ENCODE measurements at places on chromosomes 3 and 15.

DNA sequence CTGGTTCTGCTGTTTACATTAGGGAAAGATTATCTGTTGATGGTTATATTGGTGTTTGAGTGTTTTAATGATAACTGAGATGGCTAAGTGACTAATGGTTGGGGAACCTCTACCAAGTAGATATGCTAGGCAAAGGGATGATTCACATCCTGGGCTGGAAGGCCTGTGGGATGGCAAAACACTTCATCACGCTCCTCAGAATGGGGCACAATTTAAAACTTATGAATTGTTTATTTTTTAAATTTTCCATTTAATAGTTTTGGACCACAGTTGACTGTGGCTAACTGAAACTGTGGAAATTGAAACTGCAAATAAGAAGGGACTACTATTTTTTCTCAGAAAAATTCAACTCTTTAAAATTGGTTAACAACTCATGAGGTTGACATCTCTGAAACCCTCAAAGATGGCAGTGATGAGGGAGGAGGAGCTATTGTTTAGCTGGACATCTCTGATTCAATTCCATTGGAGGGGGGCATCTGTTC, 100.5 kb upstream of the ZBED2 start:
- DNase-seq, result no peak

GRCh38 chr15:38695249-38696108, 130.9 kb upstream of the RASGRP1 start:
- no peak for DNase-seq

DNA sequence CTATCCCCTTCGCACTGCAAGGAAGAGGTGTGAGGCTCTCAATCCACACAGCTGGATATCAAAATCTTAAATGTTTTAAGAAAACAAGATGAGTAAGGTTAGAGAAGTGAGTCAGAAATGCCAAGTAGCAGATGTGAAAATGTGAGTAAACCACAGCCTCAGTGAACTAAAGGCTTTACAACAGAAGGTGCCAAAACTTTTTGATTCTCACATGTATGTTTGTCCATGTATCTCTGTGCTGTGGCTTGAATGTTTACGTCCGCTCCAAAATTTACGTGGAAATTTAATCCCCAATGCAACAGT, 126.8 kb upstream of the PFN2 start:
- no peak for DNase-seq

DNA sequence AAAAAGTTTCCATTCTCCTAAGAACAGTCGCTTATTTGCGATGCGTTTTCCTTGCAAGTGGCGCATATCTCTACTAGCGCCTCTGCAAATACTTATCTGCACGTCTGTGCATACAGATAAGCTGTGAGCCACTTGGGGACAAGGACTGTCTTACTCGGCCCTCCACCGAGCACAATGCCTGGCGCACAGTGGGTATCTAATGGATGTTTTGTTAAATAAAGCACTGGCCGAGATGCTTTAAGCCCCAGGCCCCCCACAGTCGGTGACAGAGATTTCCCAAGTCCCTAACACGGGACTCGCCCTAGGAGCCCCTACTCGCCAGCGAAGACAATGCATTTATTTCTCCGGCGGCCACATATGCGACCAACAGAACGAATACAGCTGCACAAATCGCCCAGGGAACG, 503 bp downstream of the HLTF start:
- DNase-seq, result no peak

DNA sequence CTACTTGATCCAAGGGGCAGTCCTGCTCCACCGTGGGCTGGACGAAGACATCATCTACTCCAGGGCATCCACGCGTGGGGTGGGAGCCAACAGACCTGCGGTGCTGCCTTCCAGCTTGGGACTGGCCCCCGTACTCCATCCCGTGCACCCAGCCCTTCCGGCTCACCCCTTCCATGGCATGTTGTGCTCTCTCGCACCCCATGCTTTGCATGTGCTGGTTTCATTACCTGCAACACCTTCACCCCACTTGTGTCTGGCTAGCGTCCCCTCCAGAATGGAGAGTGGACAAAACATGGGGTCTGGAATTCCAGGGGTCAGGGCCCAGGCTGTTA, 30.2 kb downstream of the SEMA7A start:
- DNase-seq, result no peak

GRCh38 chr3:35644451-35644850, 5.1 kb downstream of the ARPP21 start:
- no peak for DNase-seq

DNA sequence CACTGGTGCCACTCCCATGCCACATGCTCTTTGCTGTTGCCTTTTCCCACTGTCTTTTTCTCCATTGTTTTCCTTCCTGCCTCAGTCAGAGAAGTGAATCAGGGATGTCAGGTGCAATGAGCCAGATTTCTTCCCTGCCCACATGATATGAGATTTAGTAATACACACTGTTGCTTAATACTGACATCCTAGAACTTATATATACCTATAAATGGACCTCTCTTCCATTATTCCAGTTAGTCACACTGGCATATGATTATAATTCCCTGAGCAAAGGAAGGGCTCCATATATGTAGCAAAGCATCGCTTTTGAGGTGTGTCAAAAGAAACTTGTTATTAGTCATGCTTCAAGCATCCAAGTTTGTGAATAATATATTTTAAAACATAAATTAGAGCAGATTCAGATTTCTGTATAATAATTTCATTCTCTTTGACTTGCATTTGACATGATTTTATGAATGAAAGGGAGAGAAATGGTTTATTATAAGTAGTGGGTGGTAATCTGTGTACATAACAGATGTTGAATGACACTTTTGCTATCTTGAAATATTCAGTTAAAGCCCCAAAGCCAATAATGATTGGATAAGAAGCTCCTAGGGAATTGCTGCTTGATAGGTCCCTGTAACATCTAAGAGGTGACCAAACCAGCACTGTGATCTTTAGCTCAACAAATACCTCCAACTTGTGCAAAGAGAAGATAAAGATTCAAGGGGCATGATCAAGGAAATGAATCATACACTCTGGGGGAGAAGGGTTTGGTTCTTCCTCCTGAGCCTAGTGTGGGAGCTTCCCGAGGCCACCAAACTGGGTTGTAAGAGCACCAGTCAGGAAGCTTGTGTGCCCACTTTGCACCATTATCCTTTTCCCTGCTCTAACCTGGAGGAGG, 48.6 kb downstream of the CHST2 start:
- DNase-seq, result no peak

DNA sequence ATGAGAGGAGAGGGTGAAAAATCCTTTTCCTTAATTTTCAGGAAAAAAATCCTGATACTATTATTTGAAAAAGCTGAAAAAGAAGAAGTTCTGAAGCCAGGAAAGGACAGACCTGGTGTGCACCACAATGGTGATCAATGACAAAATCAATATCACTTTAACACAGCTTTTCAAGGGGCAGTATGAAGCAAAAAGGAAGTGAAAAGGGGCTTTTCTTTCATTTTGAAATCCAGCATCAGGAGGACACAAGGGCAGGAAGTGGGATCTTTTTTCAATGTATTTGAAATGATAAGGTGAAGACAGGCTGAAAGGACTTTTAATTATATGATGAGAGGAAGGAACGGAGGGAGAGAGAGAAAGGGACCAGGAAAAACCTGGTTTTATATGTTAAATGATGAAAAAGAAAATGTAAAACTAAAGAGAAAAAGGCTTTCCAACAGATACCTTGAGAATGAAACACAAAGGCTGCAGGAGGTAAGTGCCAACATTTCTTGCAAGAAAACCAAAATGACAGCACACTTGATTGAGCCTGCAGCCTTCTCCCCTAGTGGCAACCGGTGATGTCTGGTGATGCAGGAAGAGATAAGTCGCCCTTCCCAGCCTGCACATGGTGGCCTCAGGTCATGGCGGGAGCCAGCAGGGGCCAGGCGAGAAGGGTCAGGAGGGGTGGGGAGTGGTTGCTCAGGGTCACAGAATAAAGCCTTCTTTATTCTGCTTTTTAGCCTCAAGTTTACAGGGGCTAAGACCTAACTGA, 236.7 kb upstream of the WNT5A start:
- DNase-seq, result no peak

- DNase-seq, result no peak
Measured at GRCh38 chr3:15820911-15821310, 23.1 kb upstream of the ANKRD28 start.

- no peak for DNase-seq
Measured at GRCh38 chr3:134608771-134609435, 41.9 kb downstream of the KY start.

DNA sequence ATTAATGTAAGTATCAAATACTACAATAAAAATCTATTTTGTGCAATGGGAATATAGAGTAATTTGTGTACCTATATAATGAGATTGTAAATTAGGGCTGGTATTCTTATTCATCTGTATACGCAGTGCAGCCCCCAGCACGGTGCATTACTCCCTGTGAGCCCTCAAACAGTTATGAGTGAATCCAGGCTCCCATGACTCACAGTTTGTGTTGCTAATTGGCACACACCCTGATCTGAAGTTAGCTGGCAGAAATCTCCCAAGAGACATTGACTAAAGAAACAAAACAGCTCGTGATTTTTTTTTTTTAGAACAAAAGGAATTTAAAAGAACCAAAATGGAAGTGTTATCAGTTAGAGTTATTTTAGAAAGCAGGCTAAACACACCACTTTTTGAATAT, 15.7 kb downstream of the GK5 start:
- DNase-seq, result no peak

All from activated CD8-positive, alpha-beta memory T cell treated with anti-CD3 and anti-CD28 coated beads for 1 hour (primary cell).